Cardiac muscle cell (in vitro differentiated cells and primary cell): ENCODE measurements at places on chromosomes 3 and 15. TPM values are rescaled to one million over a fixed set of nuclear protein-coding genes. Genes with fewer than 3 reads are reported as not detected.

- no peak overlapping the region for H3K4me3 ChIP-seq
- no peak overlapping the region for H3K27ac ChIP-seq
- no peak for DNase-seq
- no peaks in the 10 kb centered on the region for H3K27me3 ChIP-seq
- no peaks in the 10 kb centered on the region for H3K36me3 ChIP-seq
- H3K4me1 ChIP-seq: peaks cover 12% of the 10 kb centered on the region
Observed at GRCh38 chr15:35139822-35140221, 54.7 kb upstream of the NANOGP8 start.

GRCh38 chr3:111952866-111953450 is 25.9 kb upstream of the ABHD10 start:
- H3K4me3 ChIP-seq: no peak overlapping the region
- DNase-seq: peak; percentile 33
- no peaks in the 10 kb centered on the region for H3K36me3 ChIP-seq
- H3K27me3 ChIP-seq: no peaks in the 10 kb centered on the region

GRCh38 chr3:42375121-42375800 is 35.1 kb downstream of the LYZL4 start:
- no peak overlapping the region for H3K4me3 ChIP-seq
- H3K27ac ChIP-seq: no peak overlapping the region
- H3K4me1 ChIP-seq: no peaks in the 10 kb centered on the region
- no peaks in the 10 kb centered on the region for H3K27me3 ChIP-seq
- no peaks in the 10 kb centered on the region for H3K36me3 ChIP-seq
- no peak for DNase-seq

Gene MAGEL2
- 8.9 and 10.2 TPM in 2 replicates for polyA plus RNA-seq

GRCh38 chr3:160694345-160694744 is 17.4 kb downstream of the ARL14 start:
- H3K27ac ChIP-seq: no peak overlapping the region
- no peaks in the 10 kb centered on the region for H3K36me3 ChIP-seq
- no peak overlapping the region for H3K4me3 ChIP-seq
- no peak for DNase-seq

Gene COLQ
- polyA plus RNA-seq: 7.5 and 12.6 TPM in 2 replicates

GRCh38 chr15:58699769-58700168 is 49.7 kb downstream of the ADAM10 start:
- H3K27ac ChIP-seq: no peak overlapping the region
- no peak for DNase-seq

DNA sequence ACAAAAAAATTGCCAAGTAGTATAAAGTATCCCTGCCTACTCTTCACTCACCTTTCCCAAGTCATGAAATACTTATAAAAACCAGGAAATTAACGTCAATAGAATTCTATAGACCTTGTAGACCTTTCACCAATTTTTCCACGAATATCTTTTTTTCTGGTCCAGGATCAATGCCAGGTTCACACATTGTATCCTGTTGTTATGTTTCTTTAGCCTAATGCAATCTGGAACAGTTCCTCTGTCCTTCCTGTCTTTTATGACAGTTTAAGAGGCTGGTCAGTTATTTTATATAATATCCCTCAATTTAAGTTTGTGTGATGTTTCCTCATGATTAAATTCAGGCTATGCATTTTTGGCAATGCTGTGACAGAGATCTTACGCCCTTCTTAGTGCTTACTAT is 63.2 kb upstream of the MAGI1 start:
- no peaks in the 10 kb centered on the region for H3K36me3 ChIP-seq
- no peaks in the 10 kb centered on the region for H3K27me3 ChIP-seq
- no peak for DNase-seq
- H3K27ac ChIP-seq: no peak overlapping the region
- no peak overlapping the region for H3K4me3 ChIP-seq

Gene NOX5
- polyA plus RNA-seq: 0.39 and 1.4 TPM in 2 replicates

DNA sequence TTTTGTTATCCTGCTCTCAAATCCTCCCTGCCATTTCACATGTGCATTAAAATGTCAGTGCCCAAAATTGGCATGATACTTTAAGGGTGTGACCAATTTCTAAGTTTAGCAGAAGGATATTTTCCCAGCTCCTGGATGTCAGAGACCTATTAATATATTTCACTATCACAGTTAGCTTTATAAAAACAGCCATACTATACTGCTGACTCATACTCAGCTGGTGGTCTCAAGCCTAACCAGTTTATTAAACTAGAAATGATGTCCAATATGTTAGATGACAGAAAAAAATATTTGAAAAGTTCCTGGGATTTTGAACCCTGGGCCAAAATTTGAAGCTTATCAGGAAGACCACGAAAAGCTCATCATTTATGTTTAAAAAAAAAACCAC is 60.9 kb upstream of the ZNF280D start:
- no peaks in the 10 kb centered on the region for H3K36me3 ChIP-seq
- no peaks in the 10 kb centered on the region for H3K27me3 ChIP-seq
- no peak overlapping the region for H3K4me3 ChIP-seq
- no peaks in the 10 kb centered on the region for H3K4me1 ChIP-seq
- DNase-seq: no peak

GRCh38 chr15:80849308-80849707 is 70.1 kb downstream of the CEMIP start:
- no peaks in the 10 kb centered on the region for H3K27me3 ChIP-seq
- no peak overlapping the region for H3K4me3 ChIP-seq
- peak; percentile 86 for DNase-seq

Gene P3H2
- polyA plus RNA-seq: 56.8 and 72.8 TPM in 2 replicates

Gene MYL3
- polyA plus RNA-seq: 2,590 and 3,027 TPM in 2 replicates

Gene OR5K3
- polyA plus RNA-seq: not detected in 2 replicates

- H3K27ac ChIP-seq: no peak overlapping the region
- H3K27me3 ChIP-seq: no peaks in the 10 kb centered on the region
- H3K4me1 ChIP-seq: peaks cover 6% of the 10 kb centered on the region
- DNase-seq: no peak
- no peak overlapping the region for H3K4me3 ChIP-seq
Observed at GRCh38 chr3:20190991-20191390, 5.0 kb upstream of the SGO1 start.

Gene TRAK1
- polyA plus RNA-seq: 28.6 and 37.3 TPM in 2 replicates

DNA sequence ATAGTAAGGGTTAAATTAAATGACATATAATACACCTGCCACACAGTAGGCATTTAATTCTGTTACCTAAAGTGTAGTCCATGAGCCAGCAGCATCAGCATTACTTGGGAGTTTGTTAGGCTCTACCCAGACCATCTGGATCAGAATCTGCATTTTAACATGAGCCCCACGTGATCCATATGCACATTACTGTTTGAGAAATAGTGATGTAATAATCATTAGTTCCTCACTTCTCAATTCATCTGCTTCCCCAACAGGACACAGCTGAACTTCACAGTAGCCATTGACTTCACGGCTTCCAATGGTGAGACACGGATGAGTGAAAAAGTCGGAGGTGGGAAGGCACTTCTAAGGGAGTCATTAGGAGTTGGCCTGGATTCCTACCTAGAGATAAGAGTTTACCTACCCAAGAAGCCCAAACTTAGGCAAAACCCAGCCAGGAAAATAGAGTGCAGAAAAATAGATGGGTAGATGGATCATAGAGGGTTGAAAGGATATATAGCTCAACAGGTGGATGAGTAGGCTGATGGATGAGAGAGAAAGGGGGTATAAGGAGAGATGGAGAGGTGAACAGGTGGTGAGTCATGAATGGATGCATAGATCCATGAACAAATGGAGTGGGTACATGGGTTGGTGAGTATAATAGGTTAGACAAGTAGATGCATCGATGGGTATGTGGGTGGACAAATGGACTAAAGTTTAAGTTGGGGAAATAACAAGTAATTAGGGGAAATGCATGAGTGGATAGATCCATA is 13.3 kb downstream of the CPNE9 start:
- no peaks in the 10 kb centered on the region for H3K36me3 ChIP-seq
- no peaks in the 10 kb centered on the region for H3K4me1 ChIP-seq
- no peak for DNase-seq
- H3K4me3 ChIP-seq: no peak overlapping the region

- peaks cover 15% of the 10 kb centered on the region for H3K4me1 ChIP-seq
- H3K27ac ChIP-seq: peak overlapping the region; percentile 98
- peak; percentile 53 for DNase-seq
Observed at GRCh38 chr3:51391566-51392354, 675 bp downstream of the RBM15B start.

DNA sequence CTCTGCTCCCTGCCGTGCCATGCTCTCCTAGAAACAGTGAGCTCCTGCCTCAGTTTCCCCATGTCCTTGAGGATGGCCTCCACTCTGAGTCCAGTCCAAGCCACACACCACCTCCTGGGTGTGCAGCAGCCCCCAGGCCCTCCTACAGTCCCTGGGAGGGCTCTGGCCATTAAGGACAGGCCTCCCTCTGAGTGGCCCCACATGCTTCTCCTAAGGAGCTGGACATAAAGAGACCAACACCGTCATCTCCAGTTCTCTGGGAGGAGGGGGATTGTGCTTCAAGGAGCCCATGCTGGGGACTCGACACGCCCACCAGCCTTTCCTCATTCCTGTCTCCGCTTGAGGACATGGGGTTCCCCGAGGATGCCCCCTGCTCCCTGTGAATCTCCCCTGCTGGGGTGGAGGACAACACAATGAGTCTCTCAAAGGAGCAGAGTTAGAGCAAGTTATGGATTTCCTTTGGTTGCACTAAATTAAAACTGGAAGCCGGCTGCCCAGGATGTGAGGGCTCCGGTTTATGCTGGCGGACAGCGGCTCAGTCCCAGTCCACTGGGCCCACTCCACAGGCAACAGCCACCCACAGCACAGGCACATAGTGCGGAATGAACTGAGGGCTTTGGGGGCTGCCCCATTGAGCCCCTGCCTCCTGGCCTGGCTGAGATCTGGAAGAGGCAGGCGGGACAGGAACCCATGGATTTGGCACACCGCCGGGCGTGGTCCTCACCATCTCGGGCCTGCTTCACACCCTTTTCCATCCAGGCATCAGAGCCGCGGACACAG is 165.6 kb upstream of the IQSEC1 start:
- no peak overlapping the region for H3K27ac ChIP-seq
- H3K36me3 ChIP-seq: no peaks in the 10 kb centered on the region
- no peak overlapping the region for H3K4me3 ChIP-seq
- no peaks in the 10 kb centered on the region for H3K27me3 ChIP-seq
- DNase-seq: no peak
